Activated CD4-positive, alpha-beta T cell treated with anti-CD3 and anti-CD28 coated beads, Interleukin-2, amount 10 ng/mL, durations not matched to agents 24 days and 14 days (primary cell): ENCODE measurements at places on chromosomes 16 and 17. TPM values are rescaled to one million over a fixed set of nuclear protein-coding genes. Genes with fewer than 3 reads are reported as not detected.

DNA sequence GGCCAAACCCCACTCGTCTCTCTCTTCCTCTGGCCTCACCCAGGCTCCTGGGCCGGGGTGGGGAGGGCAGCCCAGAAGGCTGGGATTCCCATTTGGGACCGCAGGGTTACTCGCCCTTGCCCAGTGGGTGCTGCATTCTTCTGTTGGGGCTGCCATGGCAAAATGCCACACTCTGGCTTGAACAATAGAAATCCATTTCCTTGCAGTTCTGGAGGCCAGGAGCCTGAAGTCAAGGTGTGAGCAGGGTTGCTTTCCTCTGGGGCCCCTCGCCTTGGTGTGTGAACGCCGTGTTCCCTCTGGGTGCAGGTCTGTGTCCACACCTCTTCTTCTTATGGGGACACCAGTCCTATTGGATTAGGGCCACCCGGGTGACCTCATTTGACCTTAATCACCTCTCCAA is 105.8 kb upstream of the GSE1 start:
- H3K36me3 ChIP-seq, result no peaks in the 10 kb centered on the region
- H3K27me3 ChIP-seq, result no peaks in the 10 kb centered on the region
- H3K4me3 ChIP-seq, result no peak overlapping the region
- no peaks in the 10 kb centered on the region for H3K4me1 ChIP-seq

GRCh38 chr17:44965481-44966234 is 2.4 kb downstream of the C1QL1 start:
- H3K36me3 ChIP-seq, result no peaks in the 10 kb centered on the region
- no peak overlapping the region for H3K27ac ChIP-seq
- DNase-seq, result no peak
- peaks cover 20% of the 10 kb centered on the region for H3K4me1 ChIP-seq
- H3K4me3 ChIP-seq, result peak overlapping the region; percentile 5

DNA sequence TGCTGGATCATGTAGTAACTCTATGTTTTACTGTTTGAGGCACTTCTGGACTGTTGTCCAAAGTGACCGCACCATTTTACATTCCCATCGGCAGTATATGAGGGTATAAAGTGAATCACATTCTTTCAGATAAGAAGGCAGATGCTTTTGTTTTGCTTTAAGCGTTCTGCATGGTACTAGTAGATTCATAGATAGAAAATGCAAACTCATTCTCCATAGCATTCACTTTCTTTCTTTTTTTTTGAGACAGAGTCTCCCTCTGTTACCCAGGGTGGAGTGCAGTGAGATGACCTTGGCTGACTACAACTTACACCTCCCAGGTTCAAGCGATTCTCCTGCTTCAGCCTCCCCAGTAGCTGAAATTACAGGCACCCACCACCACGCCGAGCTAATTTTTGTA is 40.4 kb downstream of the TANGO6 start:
- no peak for DNase-seq
- H3K27ac ChIP-seq, result no peak overlapping the region

GRCh38 chr17:80811181-80812105 is 180.2 kb upstream of the CHMP6 start:
- peaks cover 56% of the 10 kb centered on the region for H3K4me1 ChIP-seq
- peak; percentile 76 for DNase-seq
- H3K4me3 ChIP-seq, result peak overlapping the region; percentile 58
- peaks cover 62% of the 10 kb centered on the region for H3K36me3 ChIP-seq
- peak overlapping the region; percentile 96 for H3K27ac ChIP-seq

DNA sequence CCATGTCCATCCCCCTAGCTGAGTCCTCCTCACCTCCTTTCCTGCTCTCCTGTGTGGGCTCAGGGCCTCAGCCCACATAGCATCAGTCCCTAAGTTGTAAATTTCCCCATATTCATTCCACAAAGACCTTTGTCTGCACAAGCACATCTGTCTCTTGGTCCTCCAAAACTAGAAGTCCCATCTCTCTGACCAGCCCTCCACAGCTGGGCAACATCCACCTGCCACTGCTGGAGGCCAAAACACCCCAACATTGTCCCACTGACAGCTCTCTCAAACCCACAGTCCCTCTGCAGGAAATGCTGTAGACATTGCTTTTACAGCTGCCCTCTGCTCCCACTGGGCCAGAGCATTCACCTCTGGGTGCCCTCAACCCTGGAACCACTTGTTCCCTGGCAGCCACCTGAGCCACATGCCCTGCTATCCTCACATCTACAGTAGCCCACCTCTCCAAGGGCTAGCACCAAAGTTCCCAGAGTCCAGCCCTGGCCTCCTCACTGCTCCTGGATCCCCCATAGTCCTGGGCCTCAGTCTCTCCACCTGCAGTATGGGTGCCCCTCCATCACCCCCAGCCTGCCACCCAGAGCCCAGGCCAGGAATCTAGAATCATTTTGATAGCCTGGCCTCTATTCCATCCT is 1722.7 kb downstream of the TP53TG3F start:
- H3K27ac ChIP-seq, result no peak overlapping the region
- no peak for DNase-seq
- no peaks in the 10 kb centered on the region for H3K4me1 ChIP-seq
- H3K36me3 ChIP-seq, result no peaks in the 10 kb centered on the region
- H3K4me3 ChIP-seq, result no peak overlapping the region

- no peaks in the 10 kb centered on the region for H3K4me1 ChIP-seq
- H3K27ac ChIP-seq, result no peak overlapping the region
- H3K27me3 ChIP-seq, result no peaks in the 10 kb centered on the region
- H3K36me3 ChIP-seq, result peaks cover 32% of the 10 kb centered on the region
- H3K4me3 ChIP-seq, result no peak overlapping the region
- peak; percentile 81 for DNase-seq
These were observed 59.1 kb downstream of the TIMM22 start for GRCh38 chr17:1055751-1056645.

Gene TEDC2
- total RNA-seq, result 40.7 and 41.7 TPM in 2 replicates

Gene ZNF469
- total RNA-seq, result 0.57 and 0.63 TPM in 2 replicates

GRCh38 chr16:29012913-29013553 is 28.2 kb downstream of the LAT start:
- H3K4me1 ChIP-seq, result peaks cover 46% of the 10 kb centered on the region
- no peaks in the 10 kb centered on the region for H3K27me3 ChIP-seq
- H3K27ac ChIP-seq, result peak overlapping the region; percentile 91
- peak overlapping the region; percentile 36 for H3K4me3 ChIP-seq

- H3K4me3 ChIP-seq, result no peak overlapping the region
- H3K27ac ChIP-seq, result no peak overlapping the region
- no peaks in the 10 kb centered on the region for H3K27me3 ChIP-seq
- no peaks in the 10 kb centered on the region for H3K36me3 ChIP-seq
- no peak for DNase-seq
These were observed 366.4 kb upstream of the ERCC4 start for GRCh38 chr16:13553453-13553985.

GRCh38 chr17:57920916-57921703 is 34.1 kb downstream of the CUEDC1 start:
- peaks cover 4% of the 10 kb centered on the region for H3K4me1 ChIP-seq
- H3K36me3 ChIP-seq, result no peaks in the 10 kb centered on the region
- H3K27me3 ChIP-seq, result peaks cover 18% of the 10 kb centered on the region

DNA sequence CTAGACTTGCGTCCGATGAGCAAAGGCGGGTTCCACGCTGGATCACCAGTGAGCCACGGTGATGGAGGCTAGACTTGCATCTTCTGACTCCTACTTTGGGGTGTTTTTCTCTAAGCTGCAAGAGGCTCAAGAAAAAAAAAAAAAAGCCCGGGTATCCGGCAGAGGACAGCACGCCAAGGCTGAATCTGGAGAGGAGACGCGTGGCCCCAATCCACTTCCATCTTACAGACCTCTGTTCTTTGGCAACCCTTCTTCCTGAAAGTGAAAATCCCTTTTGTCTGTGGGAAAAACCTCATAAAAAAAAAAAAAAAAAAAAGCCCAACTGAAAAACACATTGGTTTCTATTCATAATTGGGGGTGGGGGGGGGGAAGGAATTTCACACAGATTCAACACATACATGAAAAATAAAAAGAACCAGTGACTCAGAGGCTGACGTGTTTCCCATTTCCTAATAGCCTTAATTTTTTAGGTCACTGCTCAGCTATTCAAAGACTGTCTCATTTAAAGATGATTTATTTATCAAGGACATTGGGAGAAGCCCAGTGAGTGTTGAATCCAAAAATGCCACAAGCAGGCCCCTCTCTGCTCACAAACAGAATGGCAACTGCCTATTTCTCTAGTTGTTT is 258.3 kb downstream of the FOXL1 start:
- H3K36me3 ChIP-seq, result no peaks in the 10 kb centered on the region
- H3K4me3 ChIP-seq, result no peak overlapping the region
- no peak overlapping the region for H3K27ac ChIP-seq
- H3K4me1 ChIP-seq, result no peaks in the 10 kb centered on the region
- H3K27me3 ChIP-seq, result no peaks in the 10 kb centered on the region

GRCh38 chr17:600576-601243 is 113.9 kb downstream of the VPS53 start:
- H3K27ac ChIP-seq, result no peak overlapping the region
- DNase-seq, result no peak
- H3K36me3 ChIP-seq, result peaks cover 26% of the 10 kb centered on the region
- H3K4me1 ChIP-seq, result peaks cover 3% of the 10 kb centered on the region
- no peak overlapping the region for H3K4me3 ChIP-seq

- no peak for DNase-seq
- H3K27me3 ChIP-seq, result peaks cover 26% of the 10 kb centered on the region
- peaks cover 2% of the 10 kb centered on the region for H3K4me1 ChIP-seq
- H3K36me3 ChIP-seq, result no peaks in the 10 kb centered on the region
- no peak overlapping the region for H3K27ac ChIP-seq
These were observed 75.2 kb upstream of the DHX40 start for GRCh38 chr17:59490216-59490615.

GRCh38 chr16:90046971-90047713 is 27.9 kb upstream of the DBNDD1 start:
- H3K27me3 ChIP-seq, result peaks cover 16% of the 10 kb centered on the region
- H3K4me1 ChIP-seq, result peaks cover 4% of the 10 kb centered on the region
- H3K27ac ChIP-seq, result no peak overlapping the region
- H3K36me3 ChIP-seq, result no peaks in the 10 kb centered on the region
- H3K4me3 ChIP-seq, result no peak overlapping the region

DNA sequence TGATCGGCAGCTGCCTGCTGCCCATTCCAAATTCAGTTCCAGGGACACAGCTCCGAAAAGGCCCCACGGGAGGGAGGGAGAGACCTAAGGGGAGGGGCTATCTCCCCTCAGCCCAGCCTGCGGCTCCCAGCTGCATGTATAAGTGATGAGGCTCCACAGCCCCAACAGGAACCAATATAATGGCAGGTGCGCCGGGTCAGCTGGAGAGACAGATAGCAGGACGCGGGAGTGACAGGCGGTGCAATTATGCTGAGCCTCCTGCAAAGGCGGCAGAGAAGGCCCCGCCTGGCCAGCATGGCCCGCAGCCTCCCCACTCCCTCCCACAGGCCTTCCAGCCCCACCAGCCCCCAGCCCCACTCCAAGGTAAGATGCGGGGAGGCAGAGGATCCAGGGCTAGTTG is 8.1 kb upstream of the C1QL1 start:
- H3K4me3 ChIP-seq, result no peak overlapping the region
- no peaks in the 10 kb centered on the region for H3K36me3 ChIP-seq
- H3K27me3 ChIP-seq, result peaks cover 39% of the 10 kb centered on the region
- H3K27ac ChIP-seq, result no peak overlapping the region
- peaks cover 12% of the 10 kb centered on the region for H3K4me1 ChIP-seq
- no peak for DNase-seq

DNA sequence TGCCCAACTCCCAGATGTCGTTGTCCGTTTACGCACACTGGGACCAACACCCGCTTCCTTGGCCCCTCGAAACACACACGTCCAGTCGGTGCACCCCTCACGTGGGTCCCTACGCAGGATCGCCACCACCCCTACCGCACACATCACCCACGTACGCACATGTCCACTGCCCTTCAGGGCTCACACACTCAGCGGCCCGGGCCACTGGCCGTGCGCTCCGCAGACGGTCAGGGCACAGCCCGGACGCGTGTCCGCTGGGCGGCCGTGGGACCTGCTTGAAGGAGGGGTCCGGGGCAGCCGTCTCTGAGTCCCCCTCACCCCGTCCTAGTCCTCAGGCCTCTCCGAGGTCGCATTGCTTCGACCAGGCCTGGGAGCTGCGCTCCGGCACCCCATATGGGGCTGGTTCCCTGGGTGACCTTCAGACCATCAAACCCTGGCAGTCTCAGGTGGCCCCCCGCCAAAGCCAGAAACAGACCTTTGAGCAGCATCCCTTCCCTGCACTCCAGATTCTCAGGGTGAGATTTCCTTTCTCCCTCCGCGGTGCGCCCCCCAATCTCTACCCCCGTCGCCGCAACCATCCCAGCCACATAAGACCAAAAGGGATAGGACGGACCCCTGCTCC is 914 bp upstream of the GPRC5B start:
- H3K4me3 ChIP-seq, result peak overlapping the region; percentile 88
- no peak for DNase-seq
- peaks cover 24% of the 10 kb centered on the region for H3K4me1 ChIP-seq
- H3K27ac ChIP-seq, result peak overlapping the region; percentile 74
- H3K36me3 ChIP-seq, result no peaks in the 10 kb centered on the region

Gene WWOX
- total RNA-seq, result 15.0 and 16.1 TPM in 2 replicates

DNA sequence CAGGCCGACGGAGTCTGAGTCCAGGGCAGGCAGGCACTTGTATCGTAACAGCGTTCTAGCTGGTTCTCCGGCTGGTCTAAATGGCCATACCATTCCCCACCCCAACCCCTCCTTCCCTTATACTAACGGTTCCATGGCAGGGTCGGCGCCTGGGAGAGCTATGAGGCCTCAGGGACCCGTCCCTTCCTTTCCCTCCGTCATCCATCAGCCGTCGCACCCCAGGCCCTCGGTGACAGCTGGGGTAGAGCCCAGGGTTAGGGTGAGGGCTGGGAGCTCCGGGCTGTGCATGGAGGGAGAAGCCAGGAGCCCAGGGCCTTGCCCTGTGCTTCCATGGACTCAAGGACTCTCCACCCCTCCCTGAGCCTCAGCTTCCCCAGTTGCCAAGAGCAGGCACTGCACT is 101.4 kb downstream of the RBFOX3 start:
- DNase-seq, result no peak
- H3K4me3 ChIP-seq, result no peak overlapping the region
- no peaks in the 10 kb centered on the region for H3K27me3 ChIP-seq
- no peaks in the 10 kb centered on the region for H3K36me3 ChIP-seq
- H3K27ac ChIP-seq, result no peak overlapping the region
- H3K4me1 ChIP-seq, result no peaks in the 10 kb centered on the region

Gene TAT
- not detected in 2 replicates for total RNA-seq

DNA sequence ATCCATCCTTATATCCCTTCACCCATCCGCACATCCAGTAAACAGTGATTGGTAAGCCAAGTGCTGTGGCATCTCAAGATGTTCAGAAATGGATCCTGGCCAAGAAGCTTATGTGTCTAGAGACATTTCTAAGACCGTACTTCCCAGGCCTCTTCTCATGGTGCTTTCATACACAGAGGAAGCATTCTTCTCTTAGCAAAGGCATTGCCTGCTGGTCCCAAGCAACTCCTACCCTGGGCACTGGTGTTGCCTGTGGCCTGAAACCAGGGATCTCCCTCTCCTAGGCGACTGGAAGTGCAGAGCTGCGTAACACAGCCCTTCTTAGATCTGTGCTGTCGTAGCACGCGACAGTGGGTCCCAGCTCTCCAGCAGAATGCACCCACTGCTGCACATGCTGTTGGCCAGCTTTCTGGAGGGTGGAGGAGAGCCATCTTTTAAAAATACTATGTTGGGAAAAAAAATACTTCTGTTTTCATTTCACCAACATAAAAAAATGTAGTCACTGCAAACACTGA is 182.9 kb downstream of the CCDC182 start:
- H3K36me3 ChIP-seq, result peaks cover 2% of the 10 kb centered on the region
- no peak overlapping the region for H3K4me3 ChIP-seq
- H3K27ac ChIP-seq, result peak overlapping the region; percentile 3
